ENCODE measurements at places on chromosomes 1 and 21.

DNA sequence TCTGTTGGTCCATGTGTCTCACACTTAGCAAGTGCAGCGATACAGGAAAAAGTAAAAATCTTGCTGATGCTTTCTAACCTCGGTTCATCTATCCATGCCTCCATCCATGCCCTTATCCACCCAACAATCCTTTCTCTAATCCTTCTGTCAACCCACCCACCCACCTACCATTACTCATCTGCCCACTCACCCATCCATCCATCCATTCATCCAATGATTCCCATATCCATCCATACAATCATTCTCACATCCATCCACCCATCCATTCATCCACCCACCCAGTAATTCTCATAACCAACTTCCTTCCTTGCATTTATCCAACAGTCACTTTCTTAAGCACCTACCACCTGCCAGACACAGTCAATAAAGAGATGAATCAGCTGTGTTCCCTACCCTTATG, 6.1 kb upstream of the IGSF21 start:
- no peak for DNase-seq

- DNase-seq = no peak
These were observed 276.7 kb downstream of the PCP4 start for GRCh38 chr21:40143822-40144525.

- DNase-seq = no peak
These were observed 5.8 kb downstream of the LRRC8D start for GRCh38 chr1:89826594-89826993.

- no peak for DNase-seq
These were observed 120.5 kb upstream of the NGF start for GRCh38 chr1:115458426-115459114.

GRCh38 chr1:2311184-2312032, 79.9 kb downstream of the MORN1 start:
- DNase-seq = no peak

DNA sequence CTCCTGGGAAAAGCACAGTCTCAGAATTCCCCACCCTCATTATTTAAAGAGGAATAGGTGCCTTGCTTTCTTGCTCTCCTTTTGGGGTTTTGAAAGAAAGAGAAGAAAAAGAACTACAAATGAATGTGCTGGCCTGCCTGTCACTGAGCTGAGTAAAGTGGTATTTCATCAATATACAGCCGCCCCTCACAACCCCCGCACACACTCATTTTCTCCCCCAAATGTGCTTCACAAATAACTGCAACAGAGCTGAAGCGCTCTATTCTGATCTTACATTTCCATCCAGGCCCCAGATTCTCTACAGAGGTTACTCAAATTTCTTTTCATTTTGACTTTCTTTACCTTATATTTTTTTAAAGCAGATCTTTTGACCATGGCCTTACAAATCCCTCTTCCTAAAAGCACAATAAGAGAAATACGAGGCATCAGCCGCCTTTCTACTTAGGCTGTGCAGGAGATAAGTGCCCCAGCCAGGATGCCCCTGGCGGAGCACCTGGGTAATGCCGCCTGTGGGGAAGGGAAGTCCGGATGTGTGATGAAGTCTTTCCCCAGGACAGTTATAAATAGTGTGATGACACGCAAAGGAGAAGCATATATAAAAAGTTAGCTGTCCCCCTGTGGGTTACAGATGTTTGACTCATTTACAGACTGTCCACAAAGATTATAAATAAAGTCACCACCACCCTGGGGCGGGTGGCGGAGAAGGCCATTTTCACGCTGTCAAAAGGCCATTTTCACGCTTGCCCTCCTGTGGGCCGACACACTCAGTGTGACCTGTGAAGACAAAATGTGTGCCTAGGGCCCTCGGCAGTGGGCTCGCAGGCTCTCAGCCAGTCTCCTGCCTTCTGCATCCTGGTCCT, 6.5 kb downstream of the KCNN3 start:
- DNase-seq = no peak

DNA sequence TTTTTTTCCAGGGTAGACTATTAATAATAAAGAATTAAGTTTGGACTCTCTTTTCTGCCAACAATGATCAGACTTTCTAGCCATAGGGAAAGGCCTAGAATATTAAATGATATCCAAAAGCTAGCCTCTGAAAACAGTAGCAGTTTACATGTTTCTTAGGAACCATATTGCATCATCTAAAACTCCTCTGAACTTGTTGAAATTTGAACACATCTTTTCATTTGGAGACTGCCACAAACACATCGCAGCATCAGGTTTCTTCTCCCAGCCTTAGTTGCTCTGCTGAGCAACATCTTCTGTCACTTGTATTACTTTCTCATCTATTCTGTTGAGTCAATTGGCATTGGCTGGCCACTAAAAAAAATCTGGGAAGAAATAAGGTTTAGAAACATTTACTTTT, 63.2 kb upstream of the GNG4 start:
- DNase-seq = no peak

GRCh38 chr1:3563125-3563524, 48.2 kb downstream of the MEGF6 start:
- no peak for DNase-seq

DNA sequence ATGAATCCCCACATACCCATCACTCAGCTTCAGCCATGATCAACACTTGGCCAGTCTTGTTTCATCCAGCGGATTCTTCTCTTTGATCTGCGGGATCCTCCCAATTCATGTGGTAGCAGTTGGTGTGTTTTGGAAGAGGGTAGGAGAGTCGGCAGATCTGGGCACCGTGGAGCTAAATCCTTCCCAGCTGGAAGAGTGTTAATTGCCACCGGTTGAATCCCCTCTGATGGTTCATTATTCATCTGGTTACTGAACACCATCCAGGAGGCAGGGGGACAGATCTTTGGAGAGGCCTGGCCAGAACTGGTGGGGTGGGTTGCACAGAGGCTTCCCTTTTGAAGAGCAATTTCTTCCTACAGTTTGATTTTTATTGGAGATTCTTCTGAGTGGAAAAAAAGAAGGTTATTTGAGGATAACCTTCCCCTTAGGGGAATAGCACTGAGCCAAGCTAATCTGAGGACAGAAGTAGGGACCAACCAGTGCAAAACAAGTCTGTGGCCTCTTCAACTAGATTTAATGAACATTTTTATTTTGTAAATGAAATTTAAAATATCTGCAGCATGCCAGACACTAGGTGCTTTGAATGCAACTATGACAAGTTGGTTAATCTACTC, 8.1 kb downstream of the NFASC start:
- DNase-seq = no peak

DNA sequence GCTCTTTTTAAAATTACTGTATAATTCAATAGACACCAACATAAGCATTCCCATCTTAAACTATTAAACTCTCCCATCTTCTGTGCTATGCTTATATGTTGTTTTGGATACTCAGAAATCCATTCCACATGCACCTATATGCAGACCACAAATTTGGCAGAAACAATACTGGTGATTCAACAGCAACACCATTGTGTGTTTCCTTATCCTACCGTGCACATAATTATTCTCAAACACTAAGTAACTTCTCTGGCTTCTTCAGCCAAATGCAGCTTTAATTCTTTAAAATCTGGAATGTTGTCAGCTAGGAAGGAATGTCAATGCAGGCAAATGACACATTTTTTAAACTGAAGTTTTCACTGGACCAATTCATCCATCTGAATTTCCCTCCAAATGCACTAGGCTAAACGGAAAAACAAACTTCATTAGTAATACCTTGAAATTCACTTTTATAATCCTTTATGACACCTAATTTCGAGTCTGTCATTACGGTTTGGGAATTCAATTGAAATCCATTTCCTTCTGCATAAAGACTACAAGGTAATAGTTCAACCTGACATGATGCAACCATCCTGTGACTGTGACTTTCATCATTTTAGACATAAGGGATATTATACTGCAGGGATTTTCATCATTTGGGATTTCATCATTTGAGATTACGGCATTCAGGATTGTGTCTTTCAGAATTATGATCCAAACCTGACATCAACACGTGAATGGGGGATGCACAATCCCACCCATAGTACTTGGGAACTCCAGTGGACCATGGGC, 308.5 kb downstream of the LTN1 start:
- DNase-seq = peak; percentile 53

DNA sequence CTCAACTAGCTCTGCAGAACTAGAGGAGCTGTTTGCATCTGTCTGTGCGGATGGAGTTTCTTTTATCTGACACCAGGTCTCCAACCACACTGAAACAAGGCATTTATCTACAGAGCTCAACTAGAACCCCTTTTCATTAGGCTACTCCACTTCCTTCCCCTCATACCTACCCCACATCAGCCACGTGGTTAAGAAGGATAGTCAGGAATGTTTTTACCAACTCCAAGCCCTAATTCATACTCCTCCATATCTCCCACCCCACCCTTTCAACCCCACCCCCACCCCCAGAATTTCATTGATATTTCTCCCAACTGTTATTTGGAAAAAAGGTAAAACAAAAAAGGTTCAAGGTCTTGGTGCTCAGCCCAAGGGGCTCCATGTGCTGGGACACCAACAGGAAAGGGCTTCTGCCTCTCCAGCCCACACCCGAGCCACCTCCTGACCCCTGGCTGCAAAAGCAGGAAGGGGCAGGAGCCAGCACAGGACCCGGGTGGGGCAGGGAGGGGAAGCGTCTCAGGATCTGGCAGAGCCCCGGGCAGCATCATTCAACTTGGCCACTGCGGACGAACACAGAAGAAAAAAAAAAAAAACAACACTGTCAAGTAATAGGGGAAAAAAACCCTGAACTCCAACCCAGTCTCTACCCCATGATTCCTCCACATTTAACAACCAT, 7.0 kb downstream of the ENSA start:
- DNase-seq = no peak

DNA sequence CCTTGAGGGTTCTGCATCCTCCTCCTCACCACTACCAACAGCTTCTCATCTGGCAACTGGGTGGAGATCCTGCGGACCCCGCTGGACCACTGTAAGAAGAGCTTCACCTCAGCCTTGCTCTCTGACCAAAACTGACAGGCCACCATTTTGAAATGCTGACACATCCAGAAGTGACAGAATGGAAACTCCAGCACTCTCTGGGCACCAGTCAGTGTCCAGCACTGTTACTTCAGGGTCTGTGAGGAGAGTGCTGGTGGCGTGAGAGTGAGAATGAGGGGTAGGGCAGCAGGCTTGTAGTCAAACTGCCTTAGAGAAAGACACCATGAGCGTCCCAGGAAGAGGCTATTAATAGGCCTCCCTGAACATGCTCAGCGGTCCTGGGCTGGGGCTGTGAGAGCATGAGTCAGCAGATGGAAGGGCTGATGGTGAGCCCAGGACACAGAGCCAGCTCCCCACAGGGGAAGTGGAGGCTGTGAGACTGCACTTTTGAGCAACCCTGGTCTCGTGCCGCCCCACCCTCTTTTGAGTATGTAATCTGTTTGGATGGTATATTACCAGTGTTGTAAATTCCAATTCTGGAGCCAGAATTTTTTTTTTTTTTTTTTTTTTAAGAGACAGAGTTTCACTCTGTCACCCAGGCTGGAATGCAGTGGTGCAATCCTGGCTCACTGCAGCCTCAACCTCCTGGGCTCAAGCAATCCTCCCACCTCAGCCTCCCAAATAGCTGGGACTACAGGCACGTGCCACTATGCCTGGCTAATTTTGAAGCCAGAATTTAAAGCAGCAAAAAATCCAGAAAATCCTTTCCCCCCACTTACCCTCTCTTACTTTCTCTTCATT, 34.4 kb upstream of the SLC30A1 start:
- DNase-seq = peak; percentile 77

Data from fibroblast of skin of left biceps (primary cell).